Right kidney (tissue), 9 donors: ENCODE measurements at places on chromosomes 13 and 19.

DNA sequence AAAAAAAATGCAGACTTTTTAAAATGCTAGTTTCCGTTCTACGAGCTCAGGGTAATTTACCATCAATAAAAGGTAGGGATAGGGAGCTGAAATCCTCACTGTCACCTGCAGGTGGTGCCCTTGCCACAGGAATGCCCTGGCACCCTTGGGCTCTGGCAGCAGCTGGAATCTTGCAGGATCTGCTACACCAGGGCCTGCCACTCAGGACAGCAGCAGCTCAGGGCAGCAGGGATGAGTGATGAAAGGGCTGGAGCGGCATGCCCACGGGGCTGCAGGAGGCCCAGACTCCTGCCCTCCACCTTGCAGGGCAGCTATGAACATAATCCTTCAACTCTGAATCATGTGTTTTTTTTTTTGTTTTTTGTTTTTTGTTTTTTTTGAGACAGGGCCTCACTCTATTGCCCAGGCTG lies 54.0 kb downstream of the GNG7 start:
- no peak for DNase-seq

- no peak for DNase-seq
These were observed 92.6 kb upstream of the TMTC4 start for GRCh38 chr13:100767192-100767591.

- DNase-seq, result no peak
These were observed 135.5 kb upstream of the EDNRB start for GRCh38 chr13:78054157-78054556.

- DNase-seq, result no peak
These were observed 32.3 kb downstream of the LPAR6 start for GRCh38 chr13:48380581-48380980.

GRCh38 chr19:4800591-4801081 lies 9.1 kb downstream of the FEM1A start:
- no peak for DNase-seq

GRCh38 chr19:18464646-18465045 lies 26.7 kb upstream of the ISYNA1 start:
- no peak for DNase-seq

GRCh38 chr13:106243011-106243565 lies 292.4 kb downstream of the EFNB2 start:
- DNase-seq, result no peak

DNA sequence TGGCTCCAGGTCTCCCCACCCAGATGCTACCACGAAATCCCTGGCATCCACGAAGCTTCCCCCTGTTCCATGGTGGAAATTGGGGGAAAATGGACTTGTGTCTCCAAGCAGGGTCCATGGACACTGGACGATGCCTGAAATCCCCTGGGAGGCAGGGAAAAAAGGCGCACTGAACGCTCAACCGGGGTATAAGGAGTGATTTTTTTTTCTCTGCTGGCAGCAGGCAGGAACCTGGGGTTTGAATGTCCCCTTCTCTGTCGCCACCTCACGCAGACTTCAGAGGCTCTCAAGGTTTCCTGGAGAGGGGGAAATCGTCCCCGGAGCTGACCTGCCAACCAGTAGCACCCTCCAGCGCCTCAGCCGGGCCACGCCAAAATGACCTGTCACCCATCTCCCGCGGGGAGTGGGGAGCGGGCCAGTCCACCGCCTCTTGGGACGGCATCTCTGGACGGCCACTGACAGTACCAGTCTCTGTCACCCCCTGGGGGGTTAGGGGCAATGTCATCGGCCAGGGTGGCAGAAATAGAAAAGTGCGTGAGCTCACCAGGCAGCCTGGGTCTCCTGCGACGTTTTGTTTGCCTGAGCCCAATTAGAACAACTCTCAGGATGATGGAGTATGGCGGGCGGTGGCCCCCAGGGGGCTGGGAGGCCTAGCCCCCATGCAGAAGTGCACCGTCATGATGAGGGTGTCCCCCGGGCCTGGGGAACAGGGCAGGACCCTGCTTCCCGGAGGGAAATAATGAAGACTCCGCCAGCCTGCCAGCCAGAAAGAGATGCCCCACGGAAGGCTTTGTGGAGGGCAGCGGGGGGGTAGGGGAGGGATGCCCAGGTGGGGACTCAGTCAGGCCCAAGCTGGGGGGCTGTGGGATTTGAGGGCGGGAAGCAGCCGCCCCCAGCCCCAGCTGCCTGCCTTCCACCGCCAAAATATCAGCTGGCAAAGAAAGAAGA lies 2.6 kb downstream of the PTPRS start:
- DNase-seq, result no peak

GRCh38 chr13:75391432-75392100 lies 90.4 kb downstream of the TBC1D4 start:
- no peak for DNase-seq

- DNase-seq, result no peak
These were observed 7.8 kb downstream of the ZNF600 start for GRCh38 chr19:52778811-52779210.

GRCh38 chr13:110340812-110341444 lies 33.8 kb downstream of the COL4A2 start:
- DNase-seq, result peak; percentile 51

DNA sequence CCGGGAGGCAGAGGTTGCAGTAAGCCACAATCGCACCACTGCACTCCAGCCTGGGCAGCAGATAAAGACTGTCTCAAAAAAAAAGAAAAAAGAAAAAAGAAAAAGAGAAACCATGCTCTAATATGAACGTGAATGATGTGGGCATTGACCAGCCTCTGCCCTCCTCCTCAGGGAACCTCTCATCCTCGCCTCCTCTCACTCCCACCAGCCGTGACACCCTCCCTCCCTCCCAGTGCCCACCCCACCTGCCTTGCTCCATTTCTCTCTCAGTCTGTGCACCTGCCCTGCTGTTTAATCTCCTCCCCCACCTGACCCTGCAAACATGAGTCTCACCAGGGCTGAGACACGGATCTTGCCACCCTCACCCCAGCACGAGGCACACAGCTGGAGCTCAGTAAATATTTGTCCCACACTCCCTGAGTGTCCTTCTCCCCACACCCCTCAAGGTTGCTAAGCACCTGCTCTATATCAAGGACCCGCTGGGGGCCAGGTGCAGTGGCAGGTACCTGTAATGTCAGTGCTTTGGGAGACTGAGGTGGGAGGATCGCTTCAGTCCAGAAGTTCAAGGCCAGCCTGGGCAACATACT lies 7.5 kb upstream of the BCAT2 start:
- DNase-seq, result no peak

DNA sequence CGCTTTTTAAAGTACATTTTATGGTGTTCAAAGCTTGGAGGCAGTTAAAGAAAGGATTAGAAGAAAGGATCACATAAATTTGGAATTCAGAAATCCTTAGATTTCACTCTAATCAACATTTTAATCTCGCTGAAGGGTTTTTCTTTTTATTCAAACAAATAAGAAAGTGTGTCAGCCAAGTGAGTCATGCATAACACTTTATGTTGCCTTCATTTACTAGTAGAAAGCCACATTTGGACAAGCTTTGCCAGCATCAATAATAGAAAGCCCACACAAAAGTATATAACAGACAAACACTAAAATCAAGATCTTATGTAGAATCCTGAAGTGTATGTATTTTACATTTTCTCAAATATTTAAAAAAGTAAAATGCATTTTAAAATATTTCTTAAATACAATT lies 154.9 kb upstream of the TRPC4 start:
- DNase-seq, result no peak

GRCh38 chr13:108525827-108526226 lies 103.6 kb upstream of the MYO16 start:
- DNase-seq, result no peak

- no peak for DNase-seq
These were observed 107.5 kb downstream of the MYCBP2 start for GRCh38 chr13:77219401-77219800.

GRCh38 chr13:29594710-29595379 lies 643 bp downstream of the SLC7A1 start:
- DNase-seq, result peak; percentile 82

GRCh38 chr19:5338656-5339197 lies 1.9 kb downstream of the PTPRS start:
- peak; percentile 63 for DNase-seq

- no peak for DNase-seq
These were observed 67.0 kb downstream of the USP12 start for GRCh38 chr13:27104606-27105005.

DNA sequence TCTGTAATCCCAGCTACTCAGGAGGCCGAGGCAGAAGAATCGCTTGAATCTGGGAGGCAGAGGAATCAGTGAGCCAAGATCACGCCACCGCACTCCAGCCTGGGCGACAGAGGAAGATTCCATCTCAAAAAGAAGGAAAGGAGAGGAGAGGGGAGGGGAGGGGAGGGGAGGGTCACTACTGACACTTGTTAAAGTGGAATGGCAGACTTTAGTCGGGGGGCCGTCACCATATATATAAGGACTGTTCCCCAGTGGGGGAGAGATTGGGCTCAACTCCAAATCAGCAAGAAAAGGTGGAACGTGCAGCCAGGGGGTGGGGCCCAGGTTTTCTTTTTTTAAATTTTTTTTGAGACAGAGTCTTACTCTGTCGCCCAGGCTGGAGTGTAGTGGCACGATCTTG lies 26.2 kb downstream of the TPT1 start:
- DNase-seq, result no peak

DNA sequence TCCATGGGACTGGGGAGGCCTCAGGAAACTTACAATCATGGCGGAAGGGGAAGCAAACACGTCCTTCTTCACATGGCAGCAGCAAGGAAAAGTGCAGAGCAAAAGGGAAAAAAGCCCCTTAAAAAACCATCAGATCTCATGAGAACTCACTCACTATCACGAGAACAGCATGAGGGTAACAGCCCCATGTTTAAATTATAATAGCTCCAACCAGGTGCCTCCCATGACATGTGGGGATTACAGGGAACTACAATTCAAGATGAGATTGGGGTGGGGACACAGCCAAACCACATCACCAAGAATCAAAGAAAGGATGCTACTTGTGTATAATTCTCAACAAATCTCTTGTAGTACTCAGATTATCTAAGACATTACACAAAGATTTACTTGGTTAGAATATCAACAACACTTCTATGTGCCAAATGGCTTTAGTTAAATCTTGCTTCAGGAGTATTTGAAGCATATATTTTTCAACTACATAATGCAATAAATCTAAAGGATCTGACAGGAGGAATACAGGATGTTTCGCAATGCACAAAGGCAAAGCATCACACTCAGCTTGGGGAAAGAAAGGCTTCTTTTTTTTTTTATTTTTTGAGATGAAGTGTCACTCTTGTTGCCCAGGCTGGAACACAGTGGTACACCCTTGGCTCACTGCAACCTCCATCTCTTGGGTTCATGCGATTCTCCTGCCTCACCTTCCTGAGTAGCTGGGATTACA lies 180.0 kb downstream of the LHFPL6 start:
- no peak for DNase-seq

DNA sequence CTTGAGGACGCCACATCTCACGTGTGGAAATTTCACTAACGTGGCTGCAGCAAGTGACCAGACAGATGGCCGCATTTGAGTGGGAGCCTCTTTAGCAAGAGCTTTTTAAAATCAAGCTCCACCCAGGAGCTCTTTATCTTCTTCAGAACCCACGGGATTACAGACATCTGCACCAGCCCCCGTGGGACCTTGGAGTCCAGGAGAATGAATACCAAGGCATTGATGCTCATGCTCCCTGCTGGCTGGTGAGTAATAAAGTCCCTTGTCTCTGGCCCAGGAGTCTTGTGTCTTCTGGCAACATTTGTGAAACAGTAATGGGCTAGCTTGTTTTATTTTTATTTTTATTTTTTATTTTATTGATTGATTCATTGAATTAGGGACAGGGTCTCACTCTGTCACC lies 64.4 kb downstream of the TRPM4 start:
- no peak for DNase-seq

GRCh38 chr13:57823704-57824103 lies 192.2 kb downstream of the PCDH17 start:
- DNase-seq, result no peak

DNA sequence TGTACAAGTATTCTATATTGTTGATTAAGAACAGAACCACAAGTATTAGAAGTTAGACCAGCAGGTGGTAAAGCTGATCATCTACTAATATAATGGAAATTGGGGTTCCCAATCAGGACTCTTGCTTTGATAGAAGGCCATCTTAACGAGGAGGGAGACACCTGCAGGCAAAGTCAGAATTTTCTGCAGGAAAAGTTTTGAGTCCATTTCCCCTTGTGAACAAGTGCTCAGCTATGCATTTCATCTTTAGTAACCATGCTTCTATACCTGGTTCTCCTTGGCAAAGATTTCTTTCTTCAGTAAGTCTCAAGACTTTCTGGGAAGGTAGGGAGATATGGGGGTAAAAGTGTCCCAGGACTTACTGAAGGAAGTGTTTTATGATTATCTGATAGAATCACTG lies 36.1 kb upstream of the USPL1 start:
- DNase-seq, result no peak

- DNase-seq, result no peak
These were observed 16.9 kb downstream of the COG3 start for GRCh38 chr13:45481688-45482087.

GRCh38 chr13:21698817-21699679 lies 28.2 kb downstream of the FGF9 start:
- DNase-seq, result no peak

DNA sequence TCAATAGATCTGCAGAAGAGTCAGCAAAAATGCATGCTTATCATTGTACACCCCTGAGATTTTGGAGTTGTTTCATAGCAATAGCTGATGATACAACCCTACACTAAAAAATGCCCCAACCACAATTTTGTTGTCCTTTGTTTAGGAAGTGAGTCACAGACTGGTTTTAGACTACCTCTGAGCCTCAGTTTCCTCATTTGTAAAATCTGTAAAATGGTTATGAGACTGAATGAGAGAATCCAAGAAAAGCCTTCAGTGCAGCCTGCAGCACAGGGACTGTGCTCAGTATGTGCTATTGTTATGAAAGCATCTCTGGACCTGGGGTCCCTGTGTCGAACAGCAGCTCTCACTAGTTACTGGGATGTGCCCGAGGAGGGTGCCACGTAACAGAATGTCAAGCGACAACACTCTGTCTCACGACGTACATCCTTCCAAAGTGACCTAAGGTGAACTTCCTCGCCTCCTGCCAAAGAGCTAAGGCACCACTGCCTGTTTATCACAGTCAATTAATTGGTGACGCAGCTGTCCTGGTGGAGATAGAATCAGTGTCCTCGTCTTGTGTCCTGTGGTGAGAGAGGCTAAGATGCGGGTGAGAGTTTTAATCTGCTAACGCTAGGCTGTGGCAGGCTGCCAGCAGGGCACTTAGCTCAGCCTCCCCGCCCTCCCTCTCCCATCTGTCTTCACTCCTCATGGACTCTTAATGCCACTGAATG lies 18.1 kb downstream of the DHRS12 start:
- DNase-seq, result no peak

- no peak for DNase-seq
These were observed 29.1 kb upstream of the HOMER3 start for GRCh38 chr19:18969931-18970659.

DNA sequence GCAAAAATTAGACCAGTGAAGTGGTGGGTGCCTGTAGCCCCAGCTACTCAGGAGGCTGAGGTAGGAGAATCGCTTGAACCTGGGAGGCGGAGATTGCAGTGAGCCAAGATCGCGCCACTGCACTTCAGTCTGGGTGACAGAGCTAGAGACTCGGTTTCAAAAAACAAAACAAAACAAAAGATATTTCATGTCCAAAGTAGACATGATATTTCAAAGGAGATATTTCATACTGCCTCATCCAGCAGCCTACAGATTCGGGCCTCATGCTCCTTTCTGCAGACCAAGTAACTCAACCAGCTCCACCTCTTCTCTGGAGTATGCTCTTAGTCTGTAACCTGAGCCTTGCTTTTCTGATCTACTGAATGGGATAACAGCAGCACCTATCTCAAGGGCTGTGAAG lies 15.0 kb downstream of the ZC3H4 start:
- DNase-seq, result no peak

GRCh38 chr19:18857223-18857622 lies 25.5 kb downstream of the UPF1 start:
- no peak for DNase-seq

- DNase-seq, result no peak
These were observed 120.5 kb downstream of the ZNF536 start for GRCh38 chr19:30492586-30493270.
